ENCODE measurements at places on chromosomes 11 and 22.

- no peak for DNase-seq
Observed at GRCh38 chr11:20056950-20057943, 103.0 kb downstream of the DBX1 start.

GRCh38 chr11:122215244-122215992, 99.4 kb upstream of the BLID start:
- no peak for DNase-seq

DNA sequence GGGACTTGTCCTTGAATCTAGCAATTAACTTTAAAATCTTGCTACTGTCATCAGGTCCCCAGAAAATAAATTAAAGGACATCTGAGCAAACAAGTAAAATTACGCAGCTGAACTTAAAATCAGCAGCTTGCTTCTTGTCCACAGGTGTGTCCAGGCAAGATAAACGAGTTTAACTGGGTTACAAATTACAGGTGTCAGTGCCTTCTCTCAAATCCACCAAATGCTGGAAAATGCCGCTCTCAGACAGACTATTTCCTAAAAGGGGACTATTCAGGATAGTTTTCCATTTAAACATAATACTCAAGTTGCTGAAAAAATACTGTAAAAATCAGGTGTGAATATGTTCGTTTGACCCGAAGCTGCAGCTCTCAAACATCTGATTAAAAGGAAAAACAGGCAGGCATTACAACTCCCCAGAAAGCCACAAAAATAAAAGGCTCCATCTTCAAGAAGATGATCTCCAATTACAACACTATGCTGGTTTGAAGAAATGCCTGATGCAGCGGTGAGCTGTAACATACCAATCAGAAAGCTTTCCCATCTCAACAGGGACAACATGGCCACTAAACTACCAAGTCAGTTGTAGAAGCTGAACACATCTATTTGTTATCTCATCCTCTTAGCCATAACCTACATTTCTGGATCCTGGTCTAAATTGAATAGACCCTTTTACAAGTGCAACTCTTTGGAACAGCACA, 82.1 kb downstream of the CADM1 start:
- no peak for DNase-seq

GRCh38 chr22:38469306-38469781, 1.4 kb downstream of the KDELR3 start:
- no peak for DNase-seq

- no peak for DNase-seq
Observed at GRCh38 chr11:123590296-123590912, 64.0 kb downstream of the SCN3B start.

DNA sequence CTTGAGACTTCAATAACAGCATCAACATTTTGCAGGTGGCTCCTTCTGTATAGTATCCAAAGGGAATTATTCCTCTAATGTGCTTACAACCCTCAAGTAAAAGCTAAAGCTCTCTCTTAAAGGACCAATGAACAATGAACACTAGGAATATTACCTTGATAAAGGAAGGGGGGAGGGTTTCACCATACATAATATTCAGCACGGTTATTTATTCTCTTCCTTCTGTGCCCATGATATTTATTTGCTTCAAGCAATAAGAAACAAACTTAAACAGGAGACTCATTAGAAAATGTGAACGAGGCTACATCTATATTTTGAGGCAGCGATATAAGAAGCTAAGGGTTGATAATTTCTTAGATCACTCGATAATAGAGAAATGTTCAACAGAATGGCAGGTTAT, 21.2 kb downstream of the BLID start:
- DNase-seq, result no peak

DNA sequence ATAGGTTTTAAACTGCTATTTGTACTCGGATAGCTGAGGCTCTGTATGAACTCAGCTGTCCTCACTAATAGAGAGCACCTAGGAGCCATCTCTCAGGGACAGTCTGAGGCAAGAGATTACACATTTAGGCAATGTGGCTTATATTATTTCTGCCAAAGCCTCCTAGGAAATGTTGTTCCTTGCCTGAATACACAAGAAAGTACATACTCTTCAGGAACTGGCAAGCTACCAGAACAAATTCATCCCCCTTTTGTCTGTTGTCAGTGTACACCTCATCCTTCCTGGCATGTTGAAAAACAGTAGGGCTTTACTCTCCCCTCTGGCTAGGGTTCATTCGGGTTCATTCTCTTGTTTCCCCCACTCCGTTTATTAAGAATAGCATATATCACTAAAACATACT, 615.9 kb upstream of the FAT3 start:
- no peak for DNase-seq

GRCh38 chr11:72953637-72954036, 139.4 kb downstream of the ATG16L2 start:
- no peak for DNase-seq

DNA sequence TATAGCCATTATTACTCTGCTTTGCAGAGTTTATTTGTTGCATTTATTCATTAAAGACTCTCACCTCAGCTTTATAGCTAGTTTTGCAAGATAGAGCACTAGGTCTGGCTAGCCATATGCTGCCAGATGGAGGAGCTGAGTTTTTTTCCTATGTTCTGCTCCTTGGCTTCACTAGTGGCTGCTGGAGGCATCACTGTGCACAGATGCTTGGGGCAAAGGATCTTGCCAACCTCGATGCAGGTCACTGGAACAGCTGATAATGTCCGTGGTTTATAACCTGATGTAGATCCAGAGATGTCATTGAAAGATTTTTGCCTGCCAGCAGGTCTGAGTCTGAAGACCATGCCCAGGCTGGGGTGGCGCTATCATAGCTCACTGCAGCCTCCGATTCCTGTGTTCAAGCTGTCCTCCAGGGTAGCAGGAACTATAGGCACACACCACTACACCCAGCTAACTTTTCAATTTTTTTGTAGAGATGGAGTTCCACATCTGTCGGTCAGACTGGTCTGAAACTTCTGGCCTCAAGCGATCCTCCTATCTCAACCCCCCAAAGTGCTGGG, 63.2 kb downstream of the PACS1 start:
- DNase-seq, result no peak

DNA sequence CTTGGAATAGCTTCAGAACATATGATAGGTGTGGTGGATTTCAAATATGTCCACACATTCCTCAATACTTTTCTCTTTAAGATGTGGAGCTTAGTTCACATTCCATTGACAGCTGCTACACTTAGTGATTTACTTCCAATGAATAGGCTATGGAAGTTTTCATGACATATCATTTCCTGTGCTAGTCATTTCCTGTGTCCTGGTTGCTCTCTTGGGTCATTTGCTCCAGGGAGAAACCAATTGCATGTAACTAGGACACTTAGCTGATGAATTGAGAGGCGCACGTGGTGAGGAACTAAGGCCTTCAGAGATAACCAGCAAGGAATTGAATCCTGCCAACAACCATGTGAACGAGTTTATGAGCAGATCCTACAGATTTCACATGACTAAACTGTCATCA, 120.9 kb downstream of the SLC17A6 start:
- no peak for DNase-seq

DNA sequence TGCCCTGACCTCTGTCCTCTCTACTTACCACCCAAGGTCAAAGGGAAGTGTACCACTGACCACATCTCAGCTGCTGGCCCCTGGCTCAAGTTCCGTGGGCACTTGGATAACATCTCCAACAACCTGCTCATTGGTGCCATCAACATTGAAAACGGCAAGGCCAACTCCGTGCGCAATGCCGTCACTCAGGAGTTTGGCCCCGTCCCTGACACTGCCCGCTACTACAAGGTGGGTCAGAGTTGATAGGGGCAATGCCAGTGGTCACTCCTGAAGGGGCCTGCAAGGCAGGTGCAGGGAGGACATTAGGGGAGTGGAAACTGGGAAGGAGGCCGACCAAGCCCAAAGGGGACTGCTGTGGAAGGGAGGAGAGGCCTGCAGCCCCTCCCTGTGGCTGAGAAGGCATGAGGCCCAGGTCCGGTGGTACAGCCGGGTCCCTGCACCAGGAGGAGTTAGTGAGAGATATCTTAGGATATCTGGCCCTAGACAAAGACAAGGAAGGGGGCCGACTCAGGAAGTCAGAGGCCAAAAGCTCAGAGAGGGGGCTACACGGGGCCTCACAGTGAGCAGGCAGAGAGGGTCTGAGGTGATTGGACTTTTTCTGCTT, 17.9 kb downstream of the POLR3H start:
- DNase-seq, result no peak

GRCh38 chr22:17773606-17774205, 563 bp downstream of the BID start:
- peak; percentile 27 for DNase-seq

DNA sequence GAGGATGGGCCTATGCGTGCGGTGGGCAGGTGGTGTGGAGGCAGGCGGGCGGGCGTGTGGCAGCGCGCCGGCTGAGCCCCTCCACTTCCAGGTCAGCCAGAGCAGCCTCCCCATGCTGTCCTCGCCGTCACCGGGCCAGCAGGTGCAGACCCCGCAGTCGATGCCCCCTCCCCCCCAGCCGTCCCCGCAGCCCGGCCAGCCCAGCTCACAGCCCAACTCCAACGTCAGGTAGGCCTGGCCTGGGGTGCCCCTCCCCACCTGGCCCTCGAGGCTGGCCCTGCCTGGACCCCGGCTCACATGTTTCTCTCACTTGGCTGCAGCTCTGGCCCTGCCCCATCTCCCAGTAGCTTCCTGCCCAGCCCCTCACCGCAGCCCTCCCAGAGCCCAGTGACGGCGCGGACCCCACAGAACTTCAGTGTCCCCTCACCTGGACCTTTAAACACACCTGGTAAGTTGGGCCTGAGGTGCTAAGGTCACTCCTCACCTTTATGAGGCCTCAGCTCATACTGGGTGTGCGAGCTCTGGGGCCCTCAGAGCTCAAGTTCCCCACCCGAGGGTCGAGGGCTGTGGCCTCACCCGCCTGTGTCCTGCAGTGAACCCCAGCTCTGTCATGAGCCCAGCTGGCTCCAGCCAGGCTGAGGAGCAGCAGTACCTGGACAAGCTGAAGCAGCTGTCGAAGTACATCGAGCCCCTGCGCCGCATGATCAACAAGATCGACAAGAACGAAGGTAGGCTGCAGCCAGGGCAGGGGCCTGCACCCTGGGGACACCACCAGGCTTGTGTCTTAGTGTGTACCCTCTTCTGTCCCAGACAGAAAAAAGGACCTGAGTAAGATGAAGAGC, 75.3 kb downstream of the MED15 start:
- no peak for DNase-seq

Measured in effector CD8-positive, alpha-beta T cell (primary cell).